ENCODE measurements at places on chromosomes 16 and 17. TPM values are rescaled to one million over a fixed set of nuclear protein-coding genes. Genes with fewer than 3 reads are reported as not detected.

- H3K4me3 ChIP-seq: peak within 1 kb of the TSS; percentile 81
- peaks cover 29% of the 10 kb centered on the region for H3K36me3 ChIP-seq
- DNase-seq: peak; percentile 85
- peak within 1 kb of the TSS; percentile 85 for H3K27ac ChIP-seq
- no peaks in the 10 kb centered on the region for H3K27me3 ChIP-seq
- peaks cover 33% of the 10 kb centered on the region for H3K4me1 ChIP-seq
These were observed at the start of the genes HEXD and OGFOD3 for GRCh38 chr17:82418001-82418986. HEXD (plus strand) TSS chr17:82418347; CDS start chr17:82419800, 1,453 bp downstream. OGFOD3 (minus strand) TSS chr17:82418586; CDS start chr17:82418485, 101 bp downstream.

DNA sequence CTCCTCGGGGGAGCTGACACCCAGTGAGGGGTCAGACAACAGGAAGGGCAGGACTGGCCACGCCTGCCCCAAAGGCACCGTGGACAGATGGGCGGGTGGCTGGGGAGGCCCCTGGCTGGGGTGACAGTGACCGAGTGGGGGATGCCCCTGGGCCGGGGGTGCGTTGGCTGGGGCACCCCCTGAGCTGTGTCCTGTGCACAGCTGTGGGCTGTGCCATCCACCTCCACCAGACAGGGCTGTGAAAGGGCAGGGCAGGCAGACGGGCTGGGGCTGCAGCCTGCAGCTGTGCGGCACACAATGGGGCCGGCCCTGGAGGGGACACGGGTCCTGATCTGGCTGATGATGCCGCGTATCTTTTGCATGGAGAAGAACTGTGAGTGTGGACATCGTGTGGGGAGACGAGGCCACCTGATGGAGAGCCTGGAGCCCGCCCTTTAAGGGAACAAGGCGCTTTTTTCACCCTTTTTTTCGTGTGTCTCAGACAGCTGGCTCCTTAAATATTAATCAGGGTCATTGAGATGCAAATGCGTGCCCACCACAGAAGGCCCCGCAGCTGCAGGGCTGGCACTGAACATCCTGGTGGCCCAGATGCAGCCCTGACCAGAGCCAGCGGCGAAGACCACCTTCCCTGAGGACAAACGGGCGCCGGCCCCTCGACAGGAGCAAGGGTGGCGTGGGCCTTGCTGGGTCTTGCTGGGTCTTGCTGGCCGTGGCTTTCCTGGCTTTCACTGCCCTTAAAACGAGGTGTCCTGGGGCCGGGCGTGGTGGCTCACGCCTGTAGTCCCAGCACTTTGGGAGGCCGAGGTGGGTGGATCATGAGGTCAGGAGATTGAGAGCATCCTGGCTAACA is 42.4 kb upstream of the GNG13 start:
- peaks cover 2% of the 10 kb centered on the region for H3K36me3 ChIP-seq
- no peak for DNase-seq
- no peak overlapping the region for H3K27ac ChIP-seq
- no peak overlapping the region for H3K4me3 ChIP-seq
- no peaks in the 10 kb centered on the region for H3K4me1 ChIP-seq
- H3K27me3 ChIP-seq: no peaks in the 10 kb centered on the region

GRCh38 chr17:68512960-68513474 is 787 bp downstream of the PRKAR1A start:
- peaks cover 46% of the 10 kb centered on the region for H3K36me3 ChIP-seq
- DNase-seq: no peak
- no peaks in the 10 kb centered on the region for H3K27me3 ChIP-seq
- peak overlapping the region; percentile 94 for H3K4me3 ChIP-seq
- H3K4me1 ChIP-seq: peaks cover 57% of the 10 kb centered on the region
- peak overlapping the region; percentile 99 for H3K27ac ChIP-seq

- H3K4me3 ChIP-seq: no peak overlapping the region
- peak overlapping the region; percentile 97 for H3K27ac ChIP-seq
- DNase-seq: no peak
- H3K27me3 ChIP-seq: no peaks in the 10 kb centered on the region
These were observed 125.2 kb downstream of the ZFHX3 start for GRCh38 chr16:72922714-72923113.

The TP53I13 gene
- 96.7 TPM for total RNA-seq

The USP7 gene
- total RNA-seq: 134 TPM

The GPR179 gene
- total RNA-seq: not detected

The RNF112 gene
- 0.34 TPM for total RNA-seq

The HOXB3 gene
- total RNA-seq: 8.2 TPM

DNA sequence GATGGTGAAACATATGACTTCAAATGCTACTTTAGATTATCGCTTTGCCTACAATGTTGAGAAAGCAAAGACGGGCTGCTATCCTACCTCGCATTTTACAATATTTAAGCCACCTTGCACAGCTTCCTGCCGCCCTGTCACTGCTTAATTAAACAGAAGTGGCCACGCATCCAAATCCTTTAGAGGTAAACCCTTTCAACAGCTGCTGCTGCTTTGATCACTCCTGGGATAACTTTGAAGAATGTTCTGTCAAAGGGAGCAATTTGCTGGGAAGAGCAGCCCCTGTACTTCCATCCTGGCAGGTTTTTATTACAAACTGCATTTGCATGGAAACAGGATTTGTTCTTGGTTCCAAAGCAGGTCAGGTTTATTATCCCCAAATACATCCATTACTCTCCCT is 24.2 kb upstream of the SSTR2 start:
- H3K27me3 ChIP-seq: peaks cover 6% of the 10 kb centered on the region
- H3K36me3 ChIP-seq: peaks cover 12% of the 10 kb centered on the region
- peaks cover 17% of the 10 kb centered on the region for H3K4me1 ChIP-seq
- no peak for DNase-seq

DNA sequence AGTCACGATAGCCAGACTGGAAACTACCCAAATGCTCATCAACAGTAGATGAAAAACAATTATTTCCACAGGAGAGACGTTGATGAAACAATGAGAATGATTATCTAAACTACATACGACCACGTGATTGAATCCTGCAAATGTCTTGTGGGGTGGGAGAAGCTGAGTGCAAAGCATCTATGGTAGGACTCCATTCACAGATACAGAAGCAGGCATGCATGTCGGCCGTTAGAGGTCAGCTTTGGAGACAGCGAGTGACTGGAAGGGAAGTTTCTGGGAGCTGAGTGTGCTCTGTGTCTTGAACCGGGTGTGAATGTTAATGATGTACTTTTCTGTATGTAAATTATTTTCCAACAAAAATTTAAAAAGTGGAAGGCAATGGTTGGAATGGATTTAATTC is 71.5 kb upstream of the DNAJA2 start:
- no peaks in the 10 kb centered on the region for H3K36me3 ChIP-seq
- no peak overlapping the region for H3K4me3 ChIP-seq
- no peak overlapping the region for H3K27ac ChIP-seq
- H3K27me3 ChIP-seq: no peaks in the 10 kb centered on the region

The TBC1D3G gene
- not detected for total RNA-seq

- H3K27ac ChIP-seq: no peak overlapping the region
- H3K4me3 ChIP-seq: no peak overlapping the region
- no peaks in the 10 kb centered on the region for H3K36me3 ChIP-seq
- H3K4me1 ChIP-seq: peaks cover 12% of the 10 kb centered on the region
- no peaks in the 10 kb centered on the region for H3K27me3 ChIP-seq
These were observed 5.7 kb downstream of the CTRB1 start for GRCh38 chr16:75224306-75225082.

The SLC5A10 gene
- not detected for total RNA-seq

- H3K4me1 ChIP-seq: peaks cover 57% of the 10 kb centered on the region
- no peaks in the 10 kb centered on the region for H3K36me3 ChIP-seq
- H3K27me3 ChIP-seq: peaks cover 27% of the 10 kb centered on the region
- no peak overlapping the region for H3K4me3 ChIP-seq
- DNase-seq: no peak
These were observed 1.1 kb downstream of the CCL3 start for GRCh38 chr17:36088670-36089338.

The OR3A3 gene
- not detected for total RNA-seq

The ARL17A gene
- total RNA-seq: 30.3 TPM

DNA sequence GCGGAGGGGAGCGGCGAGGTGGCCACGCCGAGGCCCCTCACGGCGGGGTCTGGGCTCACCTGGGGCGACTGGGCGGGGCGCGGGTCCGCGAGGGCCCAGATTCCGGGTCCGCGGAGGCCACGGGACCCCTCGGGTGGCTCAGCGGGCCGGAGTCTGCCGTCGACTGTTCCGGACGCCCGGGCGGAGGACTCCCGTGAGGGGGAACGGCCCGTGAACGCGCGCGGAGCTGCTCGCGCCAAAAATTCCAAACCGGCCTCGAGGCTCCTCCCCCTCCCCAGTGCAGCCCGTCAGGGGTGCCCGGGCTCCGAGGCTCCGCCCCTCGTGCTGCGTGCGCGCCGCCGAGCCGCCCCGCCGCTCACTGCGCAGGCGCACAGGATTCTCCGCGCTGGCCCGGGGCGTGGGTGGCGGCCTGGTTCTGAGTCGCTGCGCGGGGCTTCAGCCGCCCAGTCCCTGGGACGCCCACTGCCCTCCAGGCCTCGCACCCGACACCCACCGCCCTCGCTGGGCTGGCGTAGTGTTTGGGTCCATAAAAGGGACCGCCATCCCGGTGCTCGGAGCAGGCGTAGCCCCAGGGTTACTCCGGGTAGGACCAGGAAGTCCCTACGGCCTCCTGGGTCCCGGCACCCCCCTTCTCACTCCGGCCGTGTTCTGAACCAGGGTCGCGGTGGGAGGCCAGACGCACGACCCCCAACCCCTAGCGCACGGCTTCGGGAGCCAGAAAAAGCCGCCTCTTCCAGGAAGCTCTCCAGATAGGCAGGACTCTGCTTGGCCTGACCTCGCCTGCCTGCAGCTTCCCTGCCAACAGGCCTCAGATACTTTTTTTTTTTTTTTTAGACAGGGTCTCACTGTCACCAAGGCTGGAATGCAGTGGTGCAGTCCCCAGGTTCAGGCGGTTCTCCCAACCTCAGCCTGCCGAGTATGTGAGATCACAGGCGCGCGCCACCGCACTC is at the start of gene PKMYT1:
TSS of gene PKMYT1 (minus strand) at position 220 of the 950 bp plus-strand sequence. CDS start 789 bp downstream, outside the sequence.
- DNase-seq: peak; percentile 95
- H3K4me1 ChIP-seq: peaks cover 45% of the 10 kb centered on the region
- H3K4me3 ChIP-seq: peak within 1 kb of the TSS; percentile 87

- H3K36me3 ChIP-seq: no peaks in the 10 kb centered on the region
- DNase-seq: no peak
- peaks cover 7% of the 10 kb centered on the region for H3K4me1 ChIP-seq
- H3K27me3 ChIP-seq: no peaks in the 10 kb centered on the region
These were observed 91.5 kb downstream of the NPIPB11 start for GRCh38 chr16:29315046-29315445.

DNA sequence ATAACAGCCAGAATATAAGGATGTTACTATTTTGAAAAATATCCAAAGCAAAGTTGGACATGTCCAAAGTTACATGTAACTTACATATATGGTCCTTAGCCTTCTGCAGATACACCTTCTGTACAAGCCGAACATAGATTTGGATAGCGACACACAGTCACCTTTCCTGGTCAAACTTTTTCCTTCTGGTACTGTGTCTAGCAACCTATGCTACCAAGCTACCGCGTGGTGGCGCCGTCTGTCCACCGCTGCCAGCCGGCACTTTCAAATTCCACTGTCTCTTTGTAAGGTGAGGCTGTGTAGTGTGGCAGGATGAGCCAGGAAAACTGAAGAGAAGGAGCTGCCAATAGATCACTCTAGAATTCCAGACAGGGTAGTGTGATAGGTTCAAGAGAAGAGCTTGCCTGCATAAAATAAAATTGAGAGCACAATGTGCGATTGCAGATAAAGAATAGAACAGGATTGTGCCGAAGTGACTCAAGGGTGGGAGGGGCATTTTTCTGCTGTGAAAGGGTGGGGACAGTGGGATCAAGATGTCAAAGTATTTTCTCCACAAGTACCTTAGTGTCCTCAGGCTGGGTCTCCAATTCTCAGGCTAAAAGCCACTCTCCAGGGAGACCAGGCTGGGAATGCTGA is 366.9 kb downstream of the SLC39A11 start:
- no peaks in the 10 kb centered on the region for H3K36me3 ChIP-seq
- no peaks in the 10 kb centered on the region for H3K27me3 ChIP-seq
- no peak overlapping the region for H3K4me3 ChIP-seq
- peak; percentile 66 for DNase-seq

DNA sequence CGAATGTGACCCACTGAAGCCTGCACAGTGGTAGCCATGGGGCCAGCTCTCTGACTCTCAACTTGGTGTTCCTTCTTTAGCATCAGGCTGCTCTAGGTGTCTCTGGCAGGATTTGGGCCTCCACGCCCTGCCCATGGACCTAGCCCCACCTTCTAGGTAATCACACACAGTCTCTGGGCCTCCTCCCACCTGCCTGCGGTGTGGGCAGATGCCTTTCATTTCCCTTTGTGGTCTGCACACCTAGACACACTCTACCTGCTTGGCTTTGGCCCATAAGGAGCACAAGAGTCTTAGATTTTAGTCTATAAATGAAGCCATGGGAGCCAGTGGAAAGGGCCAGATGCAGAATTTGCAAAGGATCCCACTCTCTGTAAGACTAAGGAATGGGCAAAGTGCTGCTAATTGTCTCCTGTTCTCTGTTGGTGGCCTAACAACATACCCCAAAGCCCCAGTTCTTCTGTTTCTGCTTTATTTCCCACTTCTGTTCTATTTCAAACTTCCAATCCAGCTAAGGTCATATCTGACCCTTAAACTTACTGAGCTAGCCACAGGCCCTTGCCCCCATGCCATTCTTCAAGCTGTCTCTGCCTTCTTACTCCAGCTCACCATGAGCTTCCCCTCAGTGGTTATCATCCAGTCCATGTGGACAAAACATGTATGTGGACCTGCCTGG is 7.2 kb upstream of the MFSD6L start:
- no peak overlapping the region for H3K27ac ChIP-seq
- no peak for DNase-seq
- peaks cover 53% of the 10 kb centered on the region for H3K36me3 ChIP-seq
- H3K4me1 ChIP-seq: peaks cover 18% of the 10 kb centered on the region

GRCh38 chr16:47182318-47182717 is 38.6 kb upstream of the NETO2 start:
- peaks cover 4% of the 10 kb centered on the region for H3K36me3 ChIP-seq
- no peak for DNase-seq

DNA sequence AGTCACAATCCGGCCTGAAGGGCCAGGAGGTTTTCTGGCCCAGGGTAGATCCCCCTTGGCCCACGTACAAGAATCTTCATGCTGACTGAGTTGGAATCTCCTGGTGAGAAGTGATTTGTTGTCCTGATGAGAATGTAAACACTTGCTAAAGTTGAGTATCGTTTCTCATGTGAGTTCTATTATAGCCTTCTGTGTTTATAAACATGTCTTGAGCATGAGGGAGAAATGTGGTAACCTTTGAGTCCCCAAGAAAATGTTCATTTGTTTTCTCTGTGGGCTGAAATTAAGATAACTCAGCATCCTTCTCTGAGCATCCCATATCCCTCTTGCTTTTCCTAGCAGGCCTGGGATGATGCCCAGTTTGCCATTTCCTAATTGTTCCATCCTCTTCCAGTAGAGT is 204.8 kb downstream of the FTO start:
- no peak overlapping the region for H3K4me3 ChIP-seq
- no peak for DNase-seq
- H3K27ac ChIP-seq: no peak overlapping the region
- H3K4me1 ChIP-seq: peaks cover 10% of the 10 kb centered on the region
- peaks cover 2% of the 10 kb centered on the region for H3K36me3 ChIP-seq
